Activated B cell treated with CpG ODN at 0.5 μM for 24 hours (primary cell): ENCODE measurements at places on chromosomes 5 and 9. TPM values are rescaled to one million over a fixed set of nuclear protein-coding genes. Genes with fewer than 3 reads are reported as not detected.

DNA sequence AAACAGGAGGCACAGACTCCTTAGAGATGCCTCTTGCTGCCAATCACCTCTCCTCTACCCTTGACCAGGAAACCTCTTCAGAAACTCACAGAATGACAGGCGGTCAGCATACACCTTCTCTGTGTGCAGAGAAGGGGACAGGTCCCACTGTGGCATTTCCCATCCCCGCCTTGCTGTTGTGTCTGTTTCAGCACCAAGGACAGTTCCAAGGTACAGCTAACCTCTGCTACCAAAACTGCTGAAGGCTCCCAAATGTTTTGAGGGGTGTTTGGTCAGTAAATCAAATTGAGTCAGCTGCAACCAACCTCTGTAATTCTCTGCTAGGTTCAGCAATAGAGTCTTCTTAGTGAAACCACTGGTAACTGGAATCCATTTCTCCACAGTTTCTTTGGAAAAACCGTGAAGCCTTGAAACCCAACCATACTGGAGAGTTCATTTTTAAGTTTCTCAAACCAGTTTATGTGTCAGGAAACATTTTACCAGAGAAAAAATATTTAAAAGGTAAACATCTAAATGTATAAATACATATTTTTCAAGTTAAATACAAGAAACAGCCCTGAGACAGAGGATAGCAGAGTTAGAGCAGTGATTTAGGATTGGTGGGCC, 122.0 kb downstream of the DRD1 start:
- H3K27ac ChIP-seq, result no peak overlapping the region
- H3K36me3 ChIP-seq, result no peaks in the 10 kb centered on the region
- H3K4me3 ChIP-seq, result no peak overlapping the region
- H3K27me3 ChIP-seq, result peaks cover 2% of the 10 kb centered on the region
- no peak for DNase-seq

DNA sequence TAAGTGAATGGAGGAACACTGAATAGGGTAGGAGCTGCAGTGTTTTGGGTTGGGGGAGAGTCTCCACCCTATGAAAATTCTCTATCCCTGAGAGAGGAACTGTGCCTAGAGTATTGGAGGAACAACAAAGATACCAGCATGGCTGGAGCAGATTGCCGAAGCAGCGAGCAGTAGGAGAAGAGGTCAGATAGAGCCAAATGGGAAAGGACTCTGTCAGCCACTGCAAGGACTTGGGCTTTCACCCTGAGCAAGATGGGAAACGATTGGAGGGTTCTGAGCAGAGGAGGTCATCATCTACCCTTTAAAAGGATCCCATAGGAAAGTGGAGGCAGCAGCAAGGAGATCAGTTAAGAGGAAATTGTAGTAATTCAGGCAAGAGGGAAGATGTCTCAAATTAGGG, 4.4 kb upstream of the LYSMD3 start:
- H3K27me3 ChIP-seq, result peaks cover 39% of the 10 kb centered on the region
- no peak for DNase-seq
- H3K27ac ChIP-seq, result no peak overlapping the region
- peaks cover 6% of the 10 kb centered on the region for H3K4me1 ChIP-seq
- H3K4me3 ChIP-seq, result no peak overlapping the region

- DNase-seq, result peak; percentile 72
- peak overlapping the region; percentile 94 for H3K27ac ChIP-seq
- peaks cover 24% of the 10 kb centered on the region for H3K36me3 ChIP-seq
- no peaks in the 10 kb centered on the region for H3K27me3 ChIP-seq
- H3K4me3 ChIP-seq, result peak overlapping the region; percentile 82
These were observed 46.7 kb downstream of the VAV2 start for GRCh38 chr9:133945314-133945975.

DNA sequence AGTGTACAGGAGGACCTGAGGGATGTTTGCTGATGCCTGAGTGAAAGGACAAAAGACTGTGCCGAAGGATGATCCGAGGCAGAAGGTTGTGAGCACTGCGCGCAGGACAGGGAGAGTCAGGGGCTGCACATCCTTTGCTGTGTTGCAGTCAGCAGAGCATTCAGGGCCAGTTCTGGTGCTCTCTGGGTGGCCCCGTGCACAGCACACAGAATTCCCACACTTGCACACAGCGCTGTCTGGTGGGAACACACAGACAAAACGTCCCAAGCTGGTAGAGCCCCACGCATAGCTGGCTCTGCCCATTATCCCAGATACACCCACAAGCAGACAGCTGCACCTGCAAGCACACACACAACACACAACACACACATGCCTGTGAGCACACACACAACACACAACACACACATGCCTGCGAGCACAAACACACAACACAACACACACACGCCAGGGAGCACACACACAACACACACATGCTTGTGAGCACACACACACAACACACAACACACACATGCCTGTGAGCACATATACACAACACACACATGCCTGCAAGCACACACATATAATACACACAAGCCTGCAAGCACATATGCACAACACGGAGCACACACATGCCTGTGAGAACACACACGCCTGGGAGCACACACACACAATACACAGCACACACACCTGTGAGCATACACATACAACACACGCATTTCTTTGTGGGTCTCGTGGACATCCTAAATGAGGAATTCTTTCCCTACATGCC, 74.4 kb downstream of the FGF18 start:
- no peak overlapping the region for H3K27ac ChIP-seq
- H3K4me3 ChIP-seq, result no peak overlapping the region
- no peak for DNase-seq
- H3K27me3 ChIP-seq, result no peaks in the 10 kb centered on the region
- no peaks in the 10 kb centered on the region for H3K36me3 ChIP-seq

GRCh38 chr5:94072116-94072515, 330.7 kb upstream of the POU5F2 start:
- DNase-seq, result no peak
- H3K4me3 ChIP-seq, result no peak overlapping the region
- H3K27ac ChIP-seq, result no peak overlapping the region
- no peaks in the 10 kb centered on the region for H3K27me3 ChIP-seq
- peaks cover 12% of the 10 kb centered on the region for H3K4me1 ChIP-seq
- peaks cover 30% of the 10 kb centered on the region for H3K36me3 ChIP-seq

Gene SH3GL2
- total RNA-seq, result not detected in 2 replicates
